ENCODE measurements at places on chromosomes 7 and 10.
A peak's percentile ranks its signal among the peaks of the same experiment; 100 is the strongest.

GRCh38 chr7:106749165-106749564 lies 88.2 kb upstream of the CCDC71L start:
- DNase-seq: no peak

GRCh38 chr7:45225948-45226335 lies 68.4 kb downstream of the RAMP3 start:
- no peak for DNase-seq

GRCh38 chr10:89301721-89302445 lies at the start of gene IFIT2:
IFIT2 (plus strand) TSS chr10:89302046; CDS start chr10:89302124, 78 bp downstream.
- no peak for DNase-seq

DNA sequence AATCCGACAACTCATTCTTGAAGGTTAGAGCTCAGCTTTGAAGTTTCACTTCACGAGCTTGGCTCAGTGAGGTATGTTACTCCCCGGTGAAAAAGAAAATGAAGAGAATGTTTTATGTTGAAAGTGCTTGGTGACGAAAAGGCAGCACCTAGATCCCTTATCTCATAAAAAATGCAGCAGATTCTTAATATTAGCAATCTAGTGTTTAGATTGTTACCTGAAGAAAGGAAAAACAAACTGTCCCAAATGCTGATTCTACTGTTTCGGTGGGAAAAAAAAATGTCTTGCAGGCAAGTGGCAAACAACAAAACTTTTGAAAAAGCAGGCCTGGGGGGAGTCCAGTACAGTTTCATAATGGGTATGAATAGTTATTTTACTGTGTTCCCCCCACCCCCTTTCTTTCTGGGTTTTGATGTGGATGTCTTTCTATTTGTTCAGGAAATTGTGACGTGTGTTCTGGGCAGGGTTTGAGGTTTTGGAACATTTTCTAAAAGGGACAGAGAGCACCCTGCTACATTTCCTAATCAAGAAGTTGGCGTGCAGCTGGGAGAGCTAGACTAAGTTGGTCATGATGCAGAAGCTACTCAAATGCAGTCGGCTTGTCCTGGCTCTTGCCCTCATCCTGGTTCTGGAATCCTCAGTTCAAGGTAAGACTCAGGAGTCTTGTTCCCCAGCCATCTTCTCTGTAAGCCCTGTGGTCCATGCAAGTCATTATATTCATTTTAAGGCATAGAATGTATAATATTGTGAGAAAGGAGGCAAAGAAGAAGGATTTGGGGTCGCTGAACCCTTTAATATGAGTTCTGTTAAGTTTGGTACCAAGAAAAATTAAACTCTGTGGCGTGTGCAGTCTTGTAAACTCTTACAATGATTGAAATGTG lies at the start of gene SRGN:
SRGN (plus strand) TSS at position 514 of the 881 bp plus-strand sequence; CDS start at position 569, 55 bp downstream.
- no peak for DNase-seq

GRCh38 chr7:45698303-45699014 lies 124.3 kb downstream of the ADCY1 start:
- DNase-seq: no peak

GRCh38 chr7:107150375-107151073 lies 18.3 kb upstream of the HBP1 start:
- DNase-seq: peak; percentile 71

DNA sequence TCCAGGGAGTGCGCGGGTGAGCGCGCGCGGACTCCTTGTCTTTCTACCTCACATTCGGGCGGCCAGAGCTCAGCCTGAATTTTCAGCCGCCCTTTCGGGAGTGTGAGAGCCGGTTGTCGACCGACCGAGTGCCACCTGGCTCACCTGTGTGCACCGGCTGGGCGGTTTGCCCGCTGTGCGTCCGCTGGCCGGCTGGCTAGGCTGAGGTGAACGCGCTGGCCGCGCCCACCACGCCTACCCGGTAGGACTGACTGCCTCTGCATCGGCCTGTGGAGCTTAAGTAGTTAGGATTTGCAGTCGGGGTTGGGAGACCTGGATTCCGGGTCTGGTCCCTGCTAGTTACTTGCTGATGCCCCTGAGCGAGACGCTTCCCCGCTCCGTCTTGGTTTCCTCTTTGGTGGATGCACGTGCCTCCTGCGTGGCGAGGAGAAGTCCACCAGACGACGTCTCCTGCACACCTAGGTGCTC lies 553 bp downstream of the TSPAN15 start:
- no peak for DNase-seq

DNA sequence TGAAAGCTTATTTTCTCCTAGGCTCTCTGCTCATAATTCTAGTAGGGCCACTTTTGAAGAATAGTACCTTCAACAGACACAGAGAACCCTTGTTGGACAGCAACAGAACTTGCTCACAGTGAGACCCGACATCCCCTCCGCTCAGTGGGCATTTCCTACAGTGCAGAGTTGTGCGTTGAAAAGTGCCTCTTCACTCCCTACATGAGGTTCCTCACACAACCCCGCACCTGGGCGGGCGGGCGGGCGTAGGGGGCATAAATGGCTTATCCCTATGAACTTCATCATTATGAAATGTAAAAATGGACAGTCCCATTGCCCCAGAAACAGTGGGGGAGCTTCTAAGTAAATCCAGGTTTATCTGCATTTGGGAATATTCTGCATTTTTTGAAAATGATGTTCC lies 174.9 kb downstream of the MGMT start:
- no peak for DNase-seq

DNA sequence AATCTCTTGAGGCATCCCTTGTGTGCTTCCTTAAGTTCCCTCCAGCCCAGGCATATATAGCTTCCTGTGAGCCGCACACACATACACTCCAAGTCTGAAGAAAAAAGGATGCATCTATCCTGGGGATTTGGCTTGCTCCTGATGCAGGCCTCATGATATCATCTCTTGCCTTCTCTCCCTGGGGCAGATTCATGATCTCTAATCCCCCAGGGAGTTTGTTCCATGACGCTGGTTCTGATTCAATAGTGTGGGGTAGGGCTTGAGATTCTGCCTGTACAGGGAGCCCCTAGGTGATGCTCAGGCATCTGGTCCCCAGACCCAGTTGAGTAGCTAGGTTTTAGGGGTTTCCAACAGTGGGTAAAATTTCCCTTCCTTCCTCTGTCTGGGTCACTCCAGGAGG lies 1.5 kb downstream of the PON1 start:
- no peak for DNase-seq

DNA sequence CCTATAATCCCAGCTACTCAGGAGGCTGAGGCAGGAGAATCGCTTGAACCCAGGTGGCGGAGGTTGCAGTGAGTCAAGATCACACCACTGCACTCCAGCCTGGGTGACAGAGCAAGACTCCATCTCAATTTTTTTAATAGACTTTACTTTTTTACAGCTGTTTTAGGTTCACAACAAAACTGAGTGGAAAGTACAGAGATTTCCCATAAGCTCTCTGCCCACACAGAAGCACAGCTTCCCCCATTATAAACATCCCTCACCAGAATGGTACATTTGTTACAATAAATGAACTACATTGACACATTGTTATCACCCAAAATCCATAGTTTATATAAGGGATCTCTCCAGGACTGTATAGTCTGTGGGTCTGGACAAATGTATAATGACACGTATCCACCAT lies 14.6 kb upstream of the PRRT4 start:
- no peak for DNase-seq

- DNase-seq: no peak
These were observed 4.1 kb downstream of the ERCC6 start for GRCh38 chr10:49534670-49535381.

GRCh38 chr10:43979551-43979950 lies 330.9 kb upstream of the ZNF32 start:
- DNase-seq: no peak

DNA sequence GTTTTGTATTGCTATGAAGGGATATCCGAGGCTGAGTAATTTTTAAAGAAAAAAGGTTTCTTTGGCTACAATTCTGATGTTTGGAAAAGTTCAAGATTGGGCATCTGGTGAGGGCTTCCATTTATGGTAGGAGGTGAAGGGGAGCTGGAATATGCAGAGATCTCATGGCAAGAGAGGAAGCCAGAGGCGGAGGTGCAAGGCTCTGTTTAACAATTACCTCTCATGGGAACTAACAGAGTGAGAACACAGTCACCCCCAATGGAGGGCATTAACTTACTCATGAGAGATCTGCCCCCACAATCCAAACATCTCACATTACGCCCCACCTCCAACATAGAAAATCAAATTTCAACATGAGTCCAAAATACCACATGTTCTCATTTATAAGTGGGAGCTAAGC lies 62.0 kb downstream of the AKR1D1 start:
- DNase-seq: no peak

DNA sequence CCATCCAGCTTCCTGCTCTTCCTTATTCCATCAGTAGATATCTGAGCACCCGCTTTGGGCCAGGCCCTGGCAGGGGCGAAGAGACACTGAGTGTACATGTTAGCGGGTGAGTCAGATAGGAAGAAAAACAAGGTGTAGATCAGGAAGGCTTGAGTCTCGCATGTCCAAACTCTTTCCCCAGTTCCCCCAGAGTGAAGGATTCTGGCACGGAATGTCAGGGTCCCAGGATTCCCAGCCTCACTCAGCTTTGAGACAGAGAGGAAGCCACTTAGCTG lies 24.1 kb upstream of the CHST15 start:
- DNase-seq: no peak

DNA sequence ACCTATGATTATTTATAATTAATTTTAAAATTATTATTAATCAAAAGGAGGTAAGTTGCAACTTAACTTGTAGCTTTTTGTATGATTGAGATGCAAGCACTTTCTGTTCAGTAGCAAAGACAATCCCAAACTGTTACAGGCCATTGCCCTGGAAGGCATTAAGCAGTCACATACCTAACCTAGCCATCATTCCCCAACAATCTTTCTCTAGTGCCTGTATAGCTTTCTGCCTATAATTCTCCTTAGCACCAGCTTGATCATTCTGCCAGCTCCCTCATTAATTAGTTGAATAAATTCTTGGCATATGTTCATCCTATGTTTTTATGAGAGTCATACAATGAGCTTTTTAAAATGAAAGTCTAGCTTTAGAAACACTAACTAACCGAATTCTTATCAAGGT lies 178.9 kb upstream of the TMEM106B start:
- DNase-seq: no peak

DNA sequence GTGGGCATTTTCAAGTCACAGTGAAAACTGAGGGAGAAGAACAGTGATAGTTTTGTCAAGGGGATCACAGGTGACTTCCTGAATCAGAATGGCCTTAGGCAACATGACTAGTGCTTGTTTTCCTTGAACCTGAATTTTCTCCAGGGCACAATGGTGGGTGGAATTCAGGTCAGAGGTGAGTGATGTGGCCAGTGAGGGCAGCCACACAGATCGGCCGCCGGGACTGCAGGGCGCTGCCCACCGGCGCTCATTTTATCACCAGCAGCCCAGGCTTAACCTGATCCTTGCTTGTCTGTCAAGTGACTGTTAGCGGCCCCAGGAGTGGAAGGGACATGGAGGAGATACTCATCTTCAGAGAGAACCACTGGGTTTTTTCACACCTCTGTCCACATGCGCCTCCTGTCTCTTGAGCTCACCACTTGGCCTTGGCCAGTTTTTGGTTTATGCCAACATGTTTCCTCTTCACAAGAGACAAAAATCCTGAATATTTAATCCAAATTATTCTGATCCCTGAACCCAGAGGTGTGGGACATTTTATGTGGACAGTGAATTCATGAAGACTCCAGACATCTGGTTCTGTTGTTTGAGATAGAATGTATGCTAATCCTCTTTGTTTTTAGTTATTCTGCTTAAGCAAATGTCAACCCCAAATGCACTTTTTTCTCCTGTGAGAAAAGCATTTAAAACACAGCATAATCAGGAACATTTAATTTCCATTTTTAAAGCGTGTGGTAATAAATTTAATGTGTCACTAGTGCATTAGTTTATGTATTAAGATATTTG lies 108.7 kb downstream of the DOCK1 start:
- DNase-seq: no peak

- no peak for DNase-seq
These were observed 13.0 kb downstream of the GALNT17 start for GRCh38 chr7:71144963-71145362.

DNA sequence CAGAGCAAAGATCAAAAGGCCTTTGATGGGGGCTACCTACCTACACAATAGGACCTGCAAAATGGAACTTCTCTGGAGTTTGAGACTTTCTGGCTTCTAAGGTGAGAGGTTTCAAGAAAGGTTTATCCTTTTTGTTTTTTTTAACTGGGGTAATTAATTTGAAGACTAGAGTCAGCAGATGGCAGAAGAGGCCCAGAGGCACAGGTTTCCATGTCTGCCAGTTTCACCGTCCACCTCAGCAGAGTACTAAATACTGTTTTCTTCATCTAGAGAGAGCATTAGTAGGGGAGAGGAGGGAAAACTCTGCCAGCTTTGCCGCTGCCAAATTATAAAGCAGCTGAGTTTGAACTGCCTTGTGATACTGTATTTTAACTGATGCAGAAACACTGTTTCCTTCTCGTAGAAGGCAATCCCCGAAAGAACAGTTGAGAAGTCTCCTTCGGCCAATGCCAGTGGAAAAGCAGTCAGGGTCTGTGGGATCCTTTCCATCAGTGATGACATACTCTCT lies 138.7 kb downstream of the SLC25A13 start:
- DNase-seq: peak; percentile 64

DNA sequence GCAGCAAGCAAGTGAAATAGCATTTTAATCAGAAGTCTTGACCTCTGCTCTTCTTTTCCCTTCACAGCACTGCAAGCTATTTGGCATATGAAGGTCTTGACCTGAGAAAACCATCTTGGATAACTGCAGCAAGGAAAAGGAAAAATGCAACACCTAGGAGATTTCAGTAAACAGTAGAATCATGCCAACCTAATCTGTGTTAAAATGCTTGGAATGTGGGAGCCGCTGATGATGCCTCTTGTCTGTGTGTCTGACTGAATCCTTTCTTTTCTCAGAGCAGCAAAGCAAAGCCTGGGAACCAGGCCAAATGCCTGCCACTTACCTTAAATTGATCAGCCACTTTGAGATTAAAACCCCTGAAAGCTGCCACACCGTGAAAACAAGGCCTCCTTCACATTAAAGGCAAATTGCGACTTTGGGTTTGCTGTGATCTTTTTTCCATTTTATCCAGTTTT lies 80.4 kb upstream of the CDK6 start:
- DNase-seq: no peak

DNA sequence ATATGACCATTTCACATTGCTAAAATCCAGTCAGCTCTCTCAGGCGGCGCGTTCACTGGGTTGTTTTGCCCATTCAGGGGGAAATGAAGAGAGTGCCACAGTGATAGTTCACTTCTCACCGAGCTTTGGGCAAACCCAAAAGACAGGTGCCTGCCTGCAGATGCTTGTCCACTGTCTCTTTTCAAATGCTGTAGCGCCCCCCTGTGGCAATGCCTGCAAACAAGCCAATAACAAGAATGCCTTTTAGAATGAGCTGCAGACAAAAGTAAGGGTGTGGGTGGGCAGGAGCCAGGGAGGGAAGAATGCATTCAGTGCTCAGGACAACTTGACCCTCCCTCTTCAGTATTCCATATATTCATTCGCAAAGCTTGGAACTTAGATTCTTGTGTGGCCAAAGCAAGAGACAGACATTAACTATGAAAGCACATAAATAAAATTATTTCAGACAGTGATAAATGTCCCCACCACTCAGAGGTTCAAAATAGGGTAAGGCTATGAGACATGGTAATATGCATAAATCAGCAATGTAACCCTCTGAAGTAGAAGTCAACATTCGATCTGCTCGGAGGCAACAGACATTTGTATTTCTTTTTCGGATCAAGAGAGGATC lies 86.9 kb downstream of the JAZF1 start:
- DNase-seq: peak; percentile 52

- DNase-seq: no peak
These were observed 42.5 kb downstream of the ACBD5 start for GRCh38 chr10:27197980-27198620.

GRCh38 chr7:91323626-91324158 lies 59.5 kb downstream of the FZD1 start:
- DNase-seq: no peak
